ENCODE measurements at places on chromosomes 3 and 15.

DNA sequence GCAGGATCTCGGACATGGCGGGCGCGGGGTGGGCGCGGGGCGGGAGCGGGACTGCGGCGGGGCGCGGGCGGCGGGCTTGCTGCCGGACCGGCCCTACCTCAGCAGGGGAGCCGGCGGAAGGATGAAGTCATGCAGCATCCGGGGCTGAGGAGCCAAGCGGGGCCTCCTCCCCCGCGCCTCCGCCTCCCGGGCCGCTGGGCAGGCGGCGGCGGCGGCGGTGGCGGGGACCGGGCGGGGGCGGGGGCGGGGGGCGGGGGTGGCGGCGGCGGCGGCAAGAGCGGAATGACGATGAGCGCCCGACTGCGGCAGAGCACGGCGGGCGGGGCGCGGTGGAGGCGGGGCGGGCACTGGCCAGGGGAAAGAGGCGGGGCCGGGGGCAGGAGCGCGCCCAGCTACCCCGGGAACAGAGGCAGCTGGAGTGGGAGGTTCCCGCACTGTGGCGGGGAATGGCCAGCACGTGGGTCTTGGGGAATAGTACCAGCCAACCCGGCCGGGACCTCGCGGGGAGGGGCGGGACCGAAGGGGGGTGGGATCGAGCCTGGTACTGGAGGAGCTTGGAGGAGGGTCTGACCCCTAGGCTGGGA is at the start of gene CAMK2N2:
Gene CAMK2N2 (minus strand): TSS at position 284 of the 584 bp plus-strand sequence. CDS start 268 bp downstream, at position 16.
- DNase-seq, result peak; percentile 45

GRCh38 chr3:38587548-38588131 is 61.8 kb downstream of the SCN5A start:
- DNase-seq, result no peak

GRCh38 chr3:100023150-100023549 is 91.2 kb downstream of the FILIP1L start:
- DNase-seq, result no peak

DNA sequence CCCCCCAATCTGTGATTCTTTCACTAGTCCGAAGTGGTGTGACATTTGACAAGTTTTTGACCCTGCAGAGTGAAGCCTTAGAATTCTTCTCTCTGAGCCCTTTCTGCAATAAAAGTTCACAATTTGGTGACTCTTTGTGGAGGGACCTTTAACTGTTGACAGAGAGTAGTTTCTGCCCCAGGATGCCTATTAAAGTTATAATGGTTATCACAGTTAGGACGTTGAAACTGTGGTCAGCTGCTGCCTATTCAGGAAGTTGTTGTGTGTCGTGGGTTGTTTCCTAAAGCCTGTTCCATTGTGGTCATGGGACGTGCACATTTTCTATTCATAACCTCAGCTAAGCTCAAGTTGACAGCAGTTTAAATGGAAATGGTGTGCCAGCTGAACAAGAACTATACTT is 274.5 kb downstream of the NEK10 start:
- DNase-seq, result no peak

- DNase-seq, result no peak
These were observed 236.2 kb upstream of the THBS1 start for GRCh38 chr15:39344662-39345141.

- no peak for DNase-seq
These were observed 14.6 kb upstream of the LRRC2 start for GRCh38 chr3:46580675-46581074.

All from activated CD4-positive, alpha-beta T cell treated with anti-CD3 and anti-CD28 coated beads, Interleukin-2, amount 50 U/mL, for 1 hour (primary cell).